ENCODE measurements at places on chromosomes 16 and 17.

- DNase-seq, result no peak
Observed at GRCh38 chr17:5127910-5128309, 12.1 kb downstream of the USP6 start.

DNA sequence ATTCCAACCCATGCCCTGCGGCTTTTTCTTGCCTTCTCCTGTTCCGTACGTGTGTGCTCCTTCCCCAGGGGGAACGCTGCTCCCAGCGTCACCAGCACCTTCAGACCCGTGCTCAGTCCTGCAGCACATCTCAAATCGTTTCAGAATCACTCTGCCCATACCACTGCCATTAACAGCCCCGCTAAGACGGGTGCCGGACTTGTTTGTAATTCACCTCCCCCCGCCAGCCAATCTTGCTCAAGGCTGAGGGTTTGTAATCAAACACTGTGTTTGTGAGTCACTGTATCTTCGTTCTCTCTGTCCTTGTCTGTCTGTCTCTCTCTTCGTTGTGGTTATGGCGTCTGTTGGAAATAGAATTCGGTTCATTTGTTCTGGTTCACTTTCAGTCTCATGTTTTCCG lies 17.3 kb downstream of the CARD14 start:
- no peak for DNase-seq

DNA sequence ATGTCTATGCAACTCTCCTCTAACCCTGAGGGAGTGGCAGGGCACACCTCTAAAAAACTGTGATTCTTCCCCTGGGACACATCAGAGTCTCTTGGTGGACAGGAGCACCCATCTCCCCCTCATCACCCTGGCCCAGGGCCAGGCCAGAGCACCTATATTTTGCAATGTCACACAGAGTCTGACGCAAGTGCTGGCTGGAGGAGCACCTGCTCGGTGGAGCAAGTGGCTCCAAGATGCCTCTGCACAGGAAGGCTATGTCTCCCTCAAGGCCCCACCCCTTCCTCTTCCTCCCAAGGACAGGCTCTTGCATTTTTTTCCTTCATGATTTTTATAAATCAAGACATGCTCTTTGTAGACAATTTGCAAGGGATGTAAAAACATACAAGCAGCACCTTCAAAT lies 13.3 kb downstream of the SNN start:
- DNase-seq, result no peak

GRCh38 chr16:83068686-83069085 lies 441.9 kb downstream of the CDH13 start:
- DNase-seq, result no peak

GRCh38 chr17:34706029-34706428 lies 126.6 kb downstream of the TMEM132E start:
- DNase-seq, result no peak

DNA sequence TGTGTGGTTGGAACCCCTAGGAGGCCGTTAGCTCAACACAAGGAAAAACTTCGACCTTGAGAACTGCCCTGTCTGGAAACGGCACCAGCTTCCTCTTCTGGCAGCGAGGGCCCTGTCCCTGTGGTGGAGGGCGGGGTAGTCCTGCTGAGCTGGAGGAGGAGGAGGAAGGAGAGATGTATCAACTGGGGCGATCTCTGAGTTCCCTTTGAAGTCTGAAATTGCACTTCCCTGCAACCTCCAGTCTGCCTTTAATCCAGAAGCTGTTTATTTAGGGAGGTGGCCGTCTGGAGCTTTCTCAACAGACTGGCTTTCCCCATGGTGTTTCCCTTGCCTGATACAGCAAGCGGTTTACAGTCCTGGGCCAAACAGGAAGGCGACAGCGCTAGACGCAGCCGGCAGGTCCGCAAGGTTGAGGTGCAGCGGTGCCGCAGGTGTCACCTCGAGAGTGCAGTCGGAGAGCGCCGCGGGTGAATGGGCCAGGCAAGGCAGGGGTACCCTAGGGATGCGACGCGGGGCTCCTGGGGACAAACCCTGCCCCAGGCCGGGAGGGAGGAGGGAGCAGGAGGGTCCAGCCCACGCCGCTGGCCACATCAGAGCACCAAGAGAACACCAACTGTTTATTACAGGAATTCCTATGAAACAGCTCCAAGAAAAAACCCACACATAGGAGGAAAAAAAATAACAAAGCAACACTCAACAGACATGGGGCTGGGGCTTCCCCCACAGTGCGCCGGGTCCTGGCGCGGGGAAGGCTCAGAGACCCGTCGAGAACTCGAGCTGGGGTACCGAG lies 11.4 kb upstream of the MRPS23 start:
- DNase-seq, result peak; percentile 35

DNA sequence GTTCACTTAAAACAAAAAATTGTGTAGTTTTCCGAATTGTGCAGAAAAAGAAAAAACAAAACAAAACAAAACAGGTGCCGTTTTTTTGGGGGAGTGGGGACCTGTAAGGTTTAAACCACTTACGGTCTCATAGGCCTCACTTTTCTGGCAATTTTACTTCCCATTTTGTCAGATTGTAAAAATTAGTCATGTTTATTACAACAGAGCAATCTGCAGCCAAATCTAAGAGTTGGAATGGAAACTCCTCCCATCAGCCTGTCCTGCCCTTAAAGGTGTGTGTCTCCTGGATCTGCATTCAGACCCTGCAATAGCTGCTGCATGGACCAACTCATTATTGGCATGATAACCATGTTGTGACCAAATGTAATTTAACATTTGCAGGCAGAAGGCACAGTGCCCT lies 8.2 kb upstream of the SALL1 start:
- no peak for DNase-seq

- DNase-seq, result no peak
Observed at GRCh38 chr16:58000706-58001676, at the start of gene USB1. USB1 (plus strand) TSS chr16:58001407; CDS start chr16:58001484, 77 bp downstream.
